ENCODE measurements at places on chromosomes 3 and 15. TPM values are rescaled to one million over a fixed set of nuclear protein-coding genes. Genes with fewer than 3 reads are reported as not detected.

Gene PARP15
- total RNA-seq: 0.38 TPM

Gene PGBD4
- total RNA-seq: 1.5 TPM

Gene IGSF11
- 1.8 TPM for total RNA-seq

Gene RBP2
- total RNA-seq: not detected

Gene TGM4
- 1.4 TPM for total RNA-seq

Gene MAP6D1
- total RNA-seq: 19.2 TPM

Gene FETUB
- 4.0 TPM for total RNA-seq

Gene SGO1
- total RNA-seq: 1.1 TPM

DNA sequence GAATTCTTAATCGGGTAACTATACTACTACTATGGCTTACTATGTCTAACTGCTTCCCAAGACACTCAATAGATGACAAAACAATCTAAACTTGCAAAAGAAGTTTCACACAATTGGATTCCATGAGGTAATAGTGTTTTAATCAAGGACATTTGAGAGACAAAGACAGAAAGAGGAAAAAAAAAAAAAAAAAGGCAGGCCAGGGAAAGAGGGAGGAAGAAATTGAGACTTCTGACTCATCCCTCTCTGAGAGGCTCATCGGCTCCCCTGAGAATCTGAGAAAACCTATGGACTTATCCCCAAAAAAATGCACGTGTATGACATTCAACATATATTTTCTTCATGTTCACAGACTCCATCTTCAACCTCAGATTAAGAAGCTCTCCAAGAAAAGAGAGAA is 61.0 kb downstream of the SCAPER start:
- DNase-seq: no peak

GRCh38 chr3:111979434-111980038 is 710 bp downstream of the ABHD10 start:
- no peak for DNase-seq

GRCh38 chr15:74519311-74519710 is 21.7 kb upstream of the ARID3B start:
- no peak for DNase-seq

GRCh38 chr3:13415236-13415986 is 4.7 kb downstream of the NUP210 start:
- DNase-seq: no peak

- no peak for DNase-seq
These were observed 68.4 kb downstream of the MINDY2 start for GRCh38 chr15:58839485-58839884.

DNA sequence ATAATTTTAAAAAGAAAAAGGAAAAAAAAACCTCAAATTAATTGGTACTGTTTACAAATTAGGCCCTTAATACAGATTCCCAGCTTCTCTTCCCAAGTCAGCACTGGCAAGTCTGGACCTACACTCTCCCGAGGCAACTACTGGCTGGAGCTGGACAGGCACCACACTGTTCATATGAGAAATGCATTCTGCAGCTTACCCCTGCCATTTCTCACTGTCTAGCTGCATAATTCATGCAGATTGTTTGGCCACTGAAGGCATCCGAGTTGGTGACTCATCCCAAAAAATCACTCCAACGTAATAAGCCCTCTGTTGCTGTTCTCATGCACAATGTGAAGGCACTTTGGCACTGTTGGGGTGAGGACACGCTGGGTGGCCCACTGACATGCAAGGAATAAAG is 45.3 kb downstream of the ROPN1B start:
- no peak for DNase-seq

DNA sequence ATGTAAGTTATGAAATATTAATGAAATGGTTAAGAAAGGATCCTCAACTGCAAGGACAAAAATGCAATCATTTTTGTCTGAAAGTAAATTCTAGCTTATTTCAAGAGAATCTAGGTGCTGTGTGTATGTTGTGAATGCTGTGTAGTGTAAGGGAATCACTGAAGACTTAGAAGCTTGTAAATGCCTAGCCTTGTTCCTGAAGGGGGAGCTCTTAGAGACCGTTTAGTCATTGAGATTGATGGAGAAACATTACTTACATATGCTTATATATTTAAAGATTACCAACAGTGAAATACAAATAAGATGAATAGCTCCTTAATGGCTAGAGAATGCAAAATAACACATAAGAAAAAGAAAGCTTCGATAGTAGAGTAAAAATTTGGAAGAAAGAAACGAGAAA is 67.9 kb downstream of the CNTN4 start:
- no peak for DNase-seq

DNA sequence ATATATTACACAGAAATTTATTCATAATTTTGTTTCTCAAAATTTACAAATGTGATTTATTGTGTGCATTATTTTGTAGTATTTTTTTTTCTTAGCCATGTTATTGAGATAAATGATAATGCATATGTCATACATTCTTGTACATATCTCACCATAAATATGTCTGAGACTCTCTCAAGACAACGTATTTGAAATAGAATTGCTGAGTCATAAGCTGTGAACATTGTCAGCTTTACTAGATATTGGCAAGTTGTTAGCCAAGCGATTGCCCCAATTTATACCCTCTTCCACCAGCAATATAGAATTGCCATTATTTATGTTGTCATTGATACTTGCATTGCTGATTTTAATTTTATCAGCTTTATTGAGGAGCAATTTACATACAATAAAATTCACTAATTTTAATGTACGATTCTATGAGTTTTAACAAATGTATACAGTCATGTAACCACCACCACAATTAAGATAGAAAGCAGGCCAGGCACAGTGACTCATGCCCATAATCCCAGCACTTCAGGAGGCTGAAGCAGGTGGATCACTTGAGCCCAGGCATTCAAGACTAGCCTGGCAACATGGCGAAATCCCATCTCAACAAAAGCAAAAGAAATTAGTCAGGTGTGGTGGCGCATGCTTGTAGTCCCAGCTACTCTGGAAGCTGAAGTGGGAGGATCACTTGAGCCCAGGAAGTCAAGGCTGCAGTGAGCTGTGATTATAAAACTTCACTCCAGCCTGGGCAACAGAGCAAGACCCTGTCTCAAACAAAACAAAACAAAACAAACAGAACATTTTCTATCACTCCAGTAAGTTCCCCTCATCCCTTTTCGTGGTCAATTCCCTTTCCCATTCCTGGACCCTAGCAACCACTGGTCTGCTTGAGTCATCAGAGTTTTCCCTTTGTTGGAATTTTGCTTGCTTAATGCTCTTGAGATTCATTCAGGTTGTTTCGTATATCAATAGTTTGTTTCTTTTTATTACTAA is 373.1 kb downstream of the MFSD1 start:
- DNase-seq: no peak

DNA sequence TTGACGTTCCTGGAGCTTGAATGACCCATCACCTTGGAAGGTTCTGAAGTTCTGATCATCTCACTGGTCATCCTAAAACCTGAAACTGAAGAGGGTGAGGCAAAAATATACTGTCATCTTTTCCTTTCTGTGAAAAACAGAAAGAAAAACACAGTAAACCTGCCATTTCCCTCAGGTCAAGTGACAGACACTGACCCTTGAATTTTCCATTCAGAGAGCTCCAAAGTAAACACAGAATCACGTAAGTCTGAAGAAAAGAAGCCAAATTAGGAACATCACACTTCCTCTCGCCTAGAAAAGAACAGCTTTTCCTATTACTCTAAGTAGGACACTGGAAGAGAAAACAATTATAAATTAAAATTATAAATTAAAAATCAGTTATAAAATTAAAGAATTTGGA is 78.7 kb upstream of the TGFBR2 start:
- DNase-seq: no peak

GRCh38 chr15:38793206-38793810 is 228.7 kb upstream of the RASGRP1 start:
- DNase-seq: no peak

GRCh38 chr15:79736435-79737000 is 160.3 kb downstream of the MTHFS start:
- DNase-seq: no peak

- no peak for DNase-seq
These were observed 25.3 kb upstream of the COPB2 start for GRCh38 chr3:139414608-139415224.

DNA sequence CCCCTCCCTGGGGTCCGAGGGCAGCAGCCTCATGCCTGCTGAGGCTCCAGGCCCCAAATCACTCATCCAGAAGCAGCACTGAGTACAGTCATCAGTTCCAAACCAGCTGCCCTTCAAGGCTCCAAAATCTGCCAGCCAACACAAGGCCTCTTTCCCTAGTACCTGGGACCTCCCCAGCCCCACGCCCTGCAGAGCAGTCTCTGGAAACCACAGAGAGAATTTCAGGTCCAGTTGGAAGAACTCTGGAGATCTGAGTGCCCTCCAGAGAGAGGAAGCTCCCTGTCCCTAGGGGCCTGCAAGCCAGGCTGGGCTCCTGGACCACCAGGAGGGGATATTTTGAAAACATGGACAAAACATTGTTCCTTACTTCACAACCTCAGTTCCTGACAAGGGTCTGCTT is 26.2 kb downstream of the TKT start:
- DNase-seq: no peak

- no peak for DNase-seq
These were observed 36.7 kb downstream of the SMAD3 start for GRCh38 chr15:67101911-67102598.

DNA sequence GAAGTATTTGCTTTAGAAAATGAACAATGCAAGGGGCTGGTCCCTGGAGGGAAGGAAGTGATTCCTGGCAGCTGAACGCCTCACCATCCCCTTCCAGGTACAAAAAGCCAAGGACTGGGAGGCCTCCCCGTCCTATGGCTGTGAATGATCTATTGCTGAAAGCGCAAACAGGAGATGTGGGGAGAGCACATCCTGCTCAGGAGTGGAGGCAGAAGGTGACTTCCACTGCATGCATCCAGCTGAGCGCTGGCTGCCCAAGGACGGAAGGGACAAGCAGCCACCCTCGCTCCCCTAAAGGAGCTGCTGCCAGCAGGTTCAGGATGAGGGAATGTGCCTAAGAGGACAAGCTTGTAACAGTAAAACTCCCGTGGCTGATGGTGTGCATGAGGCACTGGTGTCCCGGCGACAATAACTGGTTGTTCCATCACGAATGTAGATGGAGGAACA is 41.4 kb downstream of the ABTB1 start:
- no peak for DNase-seq

- DNase-seq: no peak
These were observed 3.8 kb upstream of the KATNBL1 start for GRCh38 chr15:34213690-34214089.

GRCh38 chr15:64828985-64829384 is 3.5 kb upstream of the PIF1 start:
- no peak for DNase-seq

DNA sequence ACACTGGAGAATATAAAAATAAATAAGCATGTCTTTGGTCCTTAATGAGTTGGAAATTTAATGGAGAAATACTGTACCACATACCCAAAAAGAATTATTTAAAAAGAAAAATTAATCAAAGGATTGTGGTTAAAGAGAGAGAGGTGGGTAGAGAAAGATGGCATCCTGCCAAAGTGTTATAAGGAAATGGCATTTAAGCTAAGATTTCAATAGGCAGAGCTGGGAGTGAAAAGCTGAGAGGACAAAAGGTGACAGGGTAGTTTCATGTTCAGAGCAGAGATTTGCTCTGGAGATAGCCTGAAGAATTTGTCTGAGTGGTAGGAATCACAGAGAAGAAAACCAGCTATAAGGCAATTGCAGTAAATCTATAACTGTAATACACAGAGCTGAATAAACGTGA is 181.0 kb downstream of the SI start:
- no peak for DNase-seq

All from lower leg skin (tissue), 4 donors.